ENCODE measurements at places on chromosomes 16 and 17. TPM values are rescaled to one million over a fixed set of nuclear protein-coding genes. Genes with fewer than 3 reads are reported as not detected.
A peak's percentile ranks its signal among the peaks of the same experiment; 100 is the strongest.

GRCh38 chr16:87864331-87864989 lies 4.8 kb downstream of the SLC7A5 start:
- peak; percentile 49 for DNase-seq

GRCh38 chr16:66651474-66651765 lies 45.1 kb downstream of the CMTM4 start:
- no peak for DNase-seq

G6PC1 gene
- not detected for total RNA-seq

KRTAP1-1 gene
- 1.6 TPM for total RNA-seq

GRCh38 chr16:68434624-68435210 lies 13.6 kb downstream of the SMPD3 start:
- no peak for DNase-seq

Data from GM23248 (cell line).